Activated CD4-positive, alpha-beta T cell treated with anti-CD3 and anti-CD28 coated beads, Interleukin-2, amount 10 ng/mL, durations not matched to agents 24 days and 14 days (primary cell): ENCODE measurements at places on chromosomes 5 and 9. TPM values are rescaled to one million over a fixed set of nuclear protein-coding genes. Genes with fewer than 3 reads are reported as not detected.

DNA sequence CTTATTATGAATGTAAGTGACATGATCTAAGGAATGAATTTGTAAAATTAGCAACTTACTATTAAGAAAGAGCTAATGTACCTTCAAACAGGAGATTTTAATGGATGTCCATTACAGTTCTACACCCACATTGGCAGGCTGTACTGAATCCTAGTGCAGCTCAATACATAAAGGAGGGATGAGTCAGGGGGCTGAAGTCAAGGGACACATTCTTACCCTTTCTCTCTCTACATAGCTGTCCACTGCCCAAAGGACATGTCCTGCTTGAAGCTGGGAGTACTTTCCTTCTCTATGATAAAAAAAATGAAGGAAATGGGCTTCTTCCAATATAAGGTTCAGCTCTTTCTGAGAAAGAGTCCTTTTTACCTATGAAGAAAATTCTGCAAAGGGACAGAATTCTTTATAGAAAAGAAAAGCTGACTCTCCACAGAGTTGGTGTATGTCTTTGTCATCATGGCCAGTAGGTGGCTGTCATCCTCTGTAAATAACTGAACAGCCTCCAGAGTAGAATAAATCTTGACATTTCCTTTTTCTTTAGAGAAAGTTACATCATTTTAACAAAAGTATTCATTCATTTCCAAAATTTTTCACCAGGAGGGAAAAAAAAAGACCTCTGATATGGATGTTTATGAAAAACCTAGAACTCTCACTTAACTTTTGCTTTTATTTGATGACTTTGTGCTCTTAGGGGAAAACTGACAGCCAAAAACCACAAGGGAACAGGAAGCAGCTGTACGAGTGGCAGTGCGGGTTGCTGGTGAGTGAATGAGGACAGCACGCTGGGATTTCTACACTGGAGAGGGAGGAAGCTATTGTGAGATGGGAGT, 13.1 kb upstream of the IFNA14 start:
- DNase-seq = no peak

GRCh38 chr9:134171316-134172197, 7.2 kb upstream of the RNU6ATAC start:
- DNase-seq = no peak

SPINK1 gene
- total RNA-seq = not detected in 2 replicates

PCDHB7 gene
- total RNA-seq = not detected in 2 replicates

DNA sequence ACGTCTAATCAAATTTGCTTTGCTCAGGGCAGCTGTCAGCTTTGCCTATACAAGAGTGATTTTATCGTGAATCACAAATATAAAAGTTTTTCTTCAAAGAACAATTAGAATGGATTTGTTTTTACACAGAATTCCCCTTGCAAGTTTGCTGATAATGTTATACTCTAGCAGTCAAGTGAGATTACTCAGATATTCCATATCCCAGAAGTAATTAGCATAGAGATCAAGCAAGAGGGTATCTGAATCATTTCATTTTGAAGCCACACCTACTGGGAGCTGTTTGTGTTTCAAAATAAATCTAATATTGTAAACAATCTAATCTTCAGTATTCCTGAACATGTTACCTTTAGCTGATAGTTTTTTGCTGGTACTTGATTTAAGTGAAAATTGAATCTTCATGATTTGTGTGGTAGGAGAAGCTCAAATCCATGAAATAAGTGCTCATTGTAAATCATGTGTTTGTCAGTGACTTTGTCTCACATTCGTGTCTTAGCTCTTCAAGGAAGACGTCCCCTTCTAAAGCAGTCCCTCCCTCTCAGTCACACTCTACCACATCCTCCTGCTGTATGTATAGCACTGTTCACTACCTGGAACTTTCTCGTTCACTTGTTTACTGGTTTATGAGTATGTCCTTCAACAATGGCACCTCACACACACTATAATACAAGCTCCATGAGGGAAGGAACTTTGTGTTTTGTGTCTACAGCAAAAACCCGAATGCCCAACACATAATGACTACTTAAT, 3.3 kb upstream of the TTC39B start:
- DNase-seq = peak; percentile 86

- no peak for DNase-seq
Observed at GRCh38 chr5:157502143-157502647, 42.2 kb downstream of the NIPAL4 start.

GRCh38 chr9:136385015-136385414, 11.5 kb upstream of the CARD9 start:
- peak; percentile 86 for DNase-seq
